ENCODE measurements at places on chromosomes 1 and 21. TPM values are rescaled to one million over a fixed set of nuclear protein-coding genes. Genes with fewer than 3 reads are reported as not detected.

The PROK1 gene
- not detected for total RNA-seq

The CLCA4 gene
- not detected for total RNA-seq

The DNALI1 gene
- not detected for total RNA-seq

The SPATA21 gene
- 0.06 TPM for total RNA-seq

The FAM43B gene
- total RNA-seq, result 5.3 TPM

The FOXD2 gene
- total RNA-seq, result 0.35 TPM

The ITGB2 gene
- total RNA-seq, result 0.74 TPM

The PRELP gene
- not detected for total RNA-seq

The TCHH gene
- 0.19 TPM for total RNA-seq

The NTRK1 gene
- total RNA-seq, result 0.11 TPM

The OLFML3 gene
- total RNA-seq, result 3.7 TPM

The LCA5L gene
- total RNA-seq, result 0.97 TPM

The FAM151A gene
- not detected for total RNA-seq

The STUM gene
- not detected for total RNA-seq

The RNF186 gene
- total RNA-seq, result not detected

The LCE1F gene
- not detected for total RNA-seq

The ABCA4 gene
- total RNA-seq, result 0.13 TPM

The BTBD8 gene
- 0.20 TPM for total RNA-seq

The ZSWIM5 gene
- total RNA-seq, result 0.58 TPM

The IRF6 gene
- 0.11 TPM for total RNA-seq

The TMCC2 gene
- 2.8 TPM for total RNA-seq

The G0S2 gene
- total RNA-seq, result 3.8 TPM

The SNRNP40 gene
- total RNA-seq, result 50.5 TPM

The MASP2 gene
- total RNA-seq, result 0.09 TPM

The OR2L13 gene
- not detected for total RNA-seq

The TM2D1 gene
- total RNA-seq, result 22.2 TPM

The C1orf185 gene
- not detected for total RNA-seq

The ADCY10 gene
- total RNA-seq, result 0.08 TPM

The MFSD2A gene
- total RNA-seq, result 4.4 TPM

The REG4 gene
- total RNA-seq, result not detected

The TMCO1 gene
- 168 TPM for total RNA-seq

The OR6K2 gene
- total RNA-seq, result not detected

The SYT14 gene
- total RNA-seq, result 0.11 TPM

The DIRAS3 gene
- total RNA-seq, result 1.2 TPM

The KIAA1614 gene
- total RNA-seq, result 0.38 TPM

The ARHGEF2 gene
- 46.0 TPM for total RNA-seq

The ASCL5 gene
- total RNA-seq, result 0.08 TPM

The MIXL1 gene
- total RNA-seq, result 0.24 TPM

The CD2 gene
- not detected for total RNA-seq
